PC-9 (cell line): ENCODE measurements at places on chromosomes 2 and 18.
A peak's percentile ranks its signal among the peaks of the same experiment; 100 is the strongest.

DNA sequence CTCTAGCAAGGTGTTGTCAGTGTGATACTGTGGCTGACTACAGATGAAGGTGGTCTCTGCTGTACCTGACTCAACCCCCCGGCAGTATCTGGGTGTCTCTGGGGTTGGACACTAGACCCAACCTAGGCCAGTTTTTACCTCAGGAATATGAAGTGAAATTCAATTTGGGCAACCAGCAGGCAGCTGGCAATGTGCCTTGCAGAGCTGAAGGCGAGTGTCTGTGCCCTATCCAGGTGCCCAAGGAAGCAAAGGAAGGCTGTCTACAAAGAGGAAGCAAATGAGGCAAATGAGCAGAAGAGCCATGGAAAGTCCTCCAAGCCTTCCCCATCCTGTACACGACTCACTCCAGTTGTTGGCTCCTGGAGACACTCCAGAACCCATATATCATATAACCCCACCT, 264.6 kb upstream of the AGAP1 start:
- DNase-seq = no peak

- peak; percentile 93 for DNase-seq
These were observed 128.5 kb downstream of the METTL4 start for GRCh38 chr18:2442726-2443275.

GRCh38 chr2:27304488-27305240, 3.6 kb downstream of the UCN start:
- DNase-seq = no peak

DNA sequence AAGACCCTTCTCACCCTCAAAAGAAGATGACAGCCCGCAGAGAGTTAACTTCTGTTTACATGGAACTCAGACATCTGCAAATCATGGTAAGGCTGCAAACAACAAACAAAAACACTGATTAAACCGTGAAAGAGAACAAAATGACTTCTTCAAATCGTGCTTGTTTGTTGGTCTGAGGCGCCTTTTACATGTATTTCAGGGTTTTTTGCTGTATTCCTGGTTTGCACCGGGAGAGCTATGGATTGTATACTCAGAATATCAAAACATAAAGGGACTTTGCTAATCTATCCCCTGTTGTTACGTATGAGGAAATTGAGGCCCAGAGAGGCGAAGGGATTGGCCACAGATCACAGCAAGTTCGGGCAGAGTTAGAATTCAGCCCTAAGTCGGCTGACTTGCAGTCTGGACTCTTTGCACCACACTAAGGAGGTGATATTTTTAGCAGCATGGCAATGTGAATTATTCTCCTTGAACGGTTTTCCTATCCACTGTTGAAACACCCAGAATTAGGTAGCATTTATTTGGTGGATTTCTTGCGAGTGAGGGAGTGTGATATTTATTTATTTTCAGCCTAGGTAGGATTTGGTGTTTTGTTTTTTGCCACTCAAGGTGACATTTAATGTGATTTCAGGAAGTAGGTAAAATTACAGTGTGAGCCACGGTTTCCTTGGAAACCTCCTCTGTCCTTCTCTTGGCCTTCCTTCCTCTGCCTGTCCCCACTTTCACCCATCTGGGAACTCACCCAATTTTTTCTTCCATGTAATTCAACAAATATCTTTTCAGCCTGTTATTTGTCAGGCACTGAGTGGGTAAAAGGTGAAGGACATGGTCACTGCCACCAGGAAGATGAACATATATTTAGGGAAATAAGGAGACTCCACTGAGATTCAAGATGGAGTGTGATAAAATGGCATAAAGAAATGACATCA, 980 bp upstream of the PDE6D start:
- peak; percentile 15 for DNase-seq

- no peak for DNase-seq
These were observed 105.4 kb downstream of the POLR1A start for GRCh38 chr2:86000131-86000937.
